ENCODE measurements at places on chromosomes 16 and 17.

- DNase-seq = no peak
These were observed 9.0 kb downstream of the ADGRG1 start for GRCh38 chr16:57637424-57637823.

DNA sequence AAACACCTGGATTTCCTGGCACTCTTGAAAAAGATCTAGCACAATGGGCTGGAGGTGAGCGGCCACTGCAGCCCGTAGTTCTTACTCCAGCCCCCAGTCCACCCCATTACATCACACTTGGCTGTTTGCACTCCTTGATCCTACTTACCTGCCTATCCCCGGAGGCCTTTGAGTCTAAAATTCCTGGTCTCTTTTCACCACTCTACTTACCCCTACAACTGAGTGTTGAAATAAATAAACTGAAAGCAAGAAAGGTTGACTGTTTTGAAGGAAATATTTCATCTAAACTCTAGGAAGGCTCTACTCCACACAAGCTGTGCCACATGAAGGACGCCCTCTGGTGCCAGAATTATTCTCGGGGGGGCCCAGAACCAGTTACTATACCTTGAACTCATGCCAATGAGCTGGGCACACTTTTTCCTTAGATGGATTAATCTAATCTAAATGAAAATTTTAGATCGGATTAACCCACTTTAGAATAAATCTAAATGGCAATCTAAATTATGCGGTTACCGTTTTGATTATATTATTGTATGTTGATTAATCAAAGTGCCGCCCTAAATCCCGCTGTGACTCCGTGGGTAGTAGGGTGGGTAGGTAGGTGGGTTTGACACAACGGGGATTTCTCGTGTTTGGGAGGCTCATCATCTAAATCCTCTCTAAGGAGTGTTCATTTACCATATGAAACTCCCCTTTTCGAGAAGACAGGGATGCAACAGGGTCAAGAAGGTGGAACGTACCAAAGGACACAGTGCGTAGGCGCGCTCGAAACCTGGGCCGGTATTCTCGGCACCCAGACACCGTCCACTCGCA is 651 bp upstream of the EIF1 start:
- peak; percentile 58 for DNase-seq

- no peak for DNase-seq
These were observed 27.8 kb downstream of the USP36 start for GRCh38 chr17:78812855-78813254.

GRCh38 chr16:56858374-56858773 is 6.6 kb upstream of the SLC12A3 start:
- DNase-seq = no peak

- no peak for DNase-seq
These were observed 848 bp upstream of the MTMR4 start for GRCh38 chr17:58515286-58515685.

DNA sequence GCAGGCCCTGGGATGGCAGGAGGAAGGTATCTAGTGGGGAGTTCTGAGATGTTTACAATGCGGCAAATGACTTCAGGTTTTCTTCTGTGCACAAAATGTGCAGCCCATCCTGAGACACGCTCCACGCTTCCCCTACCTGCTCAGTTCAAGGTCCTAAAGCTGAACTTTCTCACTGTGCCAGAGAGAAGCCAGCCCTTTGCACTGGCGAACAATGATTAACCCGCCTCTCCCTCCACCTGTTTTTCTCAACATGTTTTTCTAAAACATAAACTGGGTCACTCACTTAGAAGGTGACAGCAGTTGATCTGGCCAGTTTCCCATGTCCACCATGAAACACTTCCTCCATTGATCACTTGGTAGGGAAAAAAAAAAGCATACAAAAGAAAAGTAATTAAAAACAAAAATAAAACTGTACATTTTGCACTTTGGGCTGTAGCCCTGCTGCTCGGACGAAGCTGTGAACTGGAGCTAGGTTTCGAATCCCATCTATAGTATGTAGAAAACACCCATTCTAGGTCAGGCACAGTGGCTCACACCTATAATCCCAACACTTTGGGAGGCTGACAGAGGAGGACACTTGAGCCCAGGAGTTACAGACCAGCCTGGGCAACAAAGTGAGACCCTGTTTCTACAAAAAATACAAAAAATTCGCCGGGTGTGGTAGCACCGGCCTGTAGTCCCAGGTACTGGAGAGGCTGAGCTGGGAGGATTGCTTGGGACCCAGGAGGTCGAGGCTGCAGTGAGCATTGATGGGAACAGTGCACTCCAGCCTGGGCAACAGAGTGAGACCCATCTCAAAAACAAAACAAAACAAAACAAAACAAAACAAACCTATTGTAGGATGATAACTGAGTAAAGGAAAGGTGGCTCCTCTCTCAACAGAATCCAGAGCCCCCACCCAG is 6.1 kb upstream of the G6PC1 start:
- no peak for DNase-seq

DNA sequence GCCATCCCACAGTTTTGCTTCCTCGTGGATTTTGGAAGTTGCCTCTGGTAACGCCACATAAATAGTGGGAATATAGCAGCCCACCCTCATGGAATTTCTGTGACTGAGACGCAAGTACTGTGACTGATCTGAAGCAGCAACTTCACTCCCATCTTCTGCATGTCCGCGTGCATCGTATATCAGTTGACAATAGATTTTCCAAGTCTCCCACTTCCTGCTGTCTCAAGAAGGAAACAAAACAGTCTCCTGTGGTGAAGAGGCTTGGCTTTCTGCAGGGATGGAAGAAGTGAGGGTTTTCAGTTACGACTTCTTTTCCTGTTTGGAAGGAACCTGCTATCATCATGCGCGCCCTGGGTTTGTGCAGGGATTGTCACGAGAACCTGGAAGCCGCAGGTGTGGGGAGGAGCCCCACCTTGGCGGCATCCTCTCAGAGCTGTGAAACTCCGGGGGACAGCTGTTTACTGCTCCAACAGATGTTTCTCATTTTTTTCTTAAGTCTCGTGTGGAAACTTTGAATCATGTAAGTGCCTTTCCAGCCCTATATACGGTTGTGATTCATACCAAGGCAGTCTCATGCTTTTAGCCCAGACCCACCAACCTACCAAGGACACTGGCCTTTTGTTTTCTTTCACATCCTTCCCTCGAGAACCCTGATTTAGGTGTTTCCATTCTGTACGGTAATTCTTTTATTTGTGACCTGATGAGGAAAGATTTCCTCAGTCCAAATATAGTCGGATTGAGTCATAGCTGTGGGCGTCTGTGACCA is 57.5 kb downstream of the WIPI1 start:
- no peak for DNase-seq

GRCh38 chr17:75225016-75225415 is 19.5 kb downstream of the NUP85 start:
- no peak for DNase-seq

- no peak for DNase-seq
These were observed 19.8 kb downstream of the MPG start for GRCh38 chr16:97822-98221.

DNA sequence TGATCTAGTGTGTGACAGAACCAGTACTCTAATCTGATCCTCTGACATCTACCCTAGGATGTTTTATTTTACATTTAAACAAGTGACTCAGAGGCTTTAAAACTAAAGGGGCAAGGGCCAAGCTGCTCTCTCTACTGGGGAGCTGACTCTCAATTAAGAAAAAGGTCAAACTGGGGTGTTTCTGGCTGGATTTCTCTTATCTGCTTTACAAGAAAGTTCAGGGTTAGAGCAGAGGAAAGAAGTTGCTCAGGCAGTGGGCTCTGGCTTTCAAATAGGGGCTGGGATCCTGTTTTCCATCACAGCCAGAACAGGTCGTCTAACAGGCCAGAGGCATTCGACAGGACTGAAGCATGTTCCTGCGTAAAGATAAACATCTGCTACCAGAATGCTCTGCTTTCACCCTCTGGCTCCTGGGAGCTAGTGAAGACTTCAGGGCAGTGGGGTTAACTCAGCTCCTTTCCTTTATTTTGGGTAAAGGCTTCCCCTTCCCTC is 8.5 kb downstream of the MMP28 start:
- DNase-seq = no peak

DNA sequence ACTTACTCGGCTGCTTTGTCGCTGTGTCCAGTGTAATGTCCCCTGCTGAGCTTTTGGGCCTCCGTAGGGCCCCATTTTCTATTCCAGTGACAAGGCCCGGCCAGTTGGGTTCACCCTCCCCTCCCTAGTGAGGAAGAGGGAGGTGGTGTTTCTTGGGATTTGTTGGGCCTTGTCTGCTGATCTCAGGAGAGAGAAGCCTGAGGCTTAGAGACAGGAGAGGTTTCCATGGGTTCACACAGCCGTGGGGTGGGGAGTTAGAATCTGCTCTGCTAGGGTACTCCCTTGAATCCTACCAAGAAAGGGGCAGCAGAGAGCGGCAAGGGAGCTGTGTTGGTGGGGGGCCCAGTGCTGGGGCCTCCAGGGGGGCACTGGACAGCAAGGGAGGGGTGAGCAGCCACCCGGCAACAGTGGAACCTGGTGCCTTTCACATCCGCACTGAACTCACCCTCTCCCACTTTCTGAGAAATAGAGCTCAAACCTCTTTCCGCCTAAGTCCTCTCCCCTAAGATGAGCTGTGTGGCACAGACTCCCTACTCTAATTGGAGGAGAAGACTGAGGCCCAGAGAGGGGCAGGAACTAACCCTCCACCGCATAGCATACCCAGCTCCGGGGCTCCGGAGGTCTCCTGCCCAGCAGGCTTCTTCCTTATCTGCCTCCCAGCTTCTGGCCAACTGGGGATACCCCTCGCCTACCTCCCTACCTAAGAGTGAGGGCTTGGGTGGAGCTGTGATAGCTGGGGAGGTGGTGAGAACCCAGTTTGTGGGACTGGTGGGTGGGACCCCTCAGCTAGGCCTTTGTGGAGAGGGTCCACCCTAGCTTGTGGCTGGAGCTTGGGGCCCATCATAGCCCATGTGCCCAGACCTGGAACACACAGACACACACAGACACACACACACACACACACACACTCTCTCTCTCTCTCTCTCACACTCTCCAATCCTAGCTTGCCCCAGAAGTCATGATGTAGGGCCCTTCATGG is 6.8 kb downstream of the TBKBP1 start:
- no peak for DNase-seq

- DNase-seq = no peak
These were observed 273.5 kb upstream of the IRX5 start for GRCh38 chr16:54657058-54657708.

DNA sequence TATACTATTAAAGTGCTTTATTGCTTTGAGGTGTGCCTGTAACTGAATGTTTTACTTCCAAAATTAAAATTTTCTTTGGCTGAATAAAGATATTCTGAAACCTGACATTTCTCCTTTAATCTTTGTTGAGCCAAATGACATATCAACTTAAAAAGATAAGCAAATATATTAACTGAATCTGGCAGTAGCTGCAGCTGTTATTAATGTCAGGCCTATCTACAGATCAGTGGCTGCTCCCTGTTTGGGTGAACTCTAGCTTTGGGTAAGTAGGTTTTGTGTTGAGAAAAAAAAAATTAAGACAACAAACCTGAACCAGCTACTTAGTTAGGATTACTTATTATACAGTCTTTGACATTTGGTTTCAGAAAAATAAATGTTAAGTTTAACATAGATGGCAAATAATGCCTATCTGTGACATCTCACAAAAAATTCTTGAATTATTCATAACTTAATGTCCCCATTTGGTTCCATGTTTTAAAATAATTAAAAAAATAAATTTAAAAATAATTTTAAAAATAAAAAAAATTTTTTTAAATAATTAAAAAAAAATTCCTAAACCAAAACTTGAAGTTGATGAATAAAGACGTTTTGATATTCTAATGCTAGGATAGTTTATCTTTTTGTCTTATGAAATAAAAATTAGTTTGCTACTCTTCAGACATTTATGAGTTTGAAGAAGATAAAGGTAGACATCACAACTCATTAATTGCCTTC is 19.8 kb downstream of the CPD start:
- DNase-seq = no peak

- DNase-seq = no peak
These were observed 10.4 kb downstream of the GPATCH8 start for GRCh38 chr17:44492706-44493272.

DNA sequence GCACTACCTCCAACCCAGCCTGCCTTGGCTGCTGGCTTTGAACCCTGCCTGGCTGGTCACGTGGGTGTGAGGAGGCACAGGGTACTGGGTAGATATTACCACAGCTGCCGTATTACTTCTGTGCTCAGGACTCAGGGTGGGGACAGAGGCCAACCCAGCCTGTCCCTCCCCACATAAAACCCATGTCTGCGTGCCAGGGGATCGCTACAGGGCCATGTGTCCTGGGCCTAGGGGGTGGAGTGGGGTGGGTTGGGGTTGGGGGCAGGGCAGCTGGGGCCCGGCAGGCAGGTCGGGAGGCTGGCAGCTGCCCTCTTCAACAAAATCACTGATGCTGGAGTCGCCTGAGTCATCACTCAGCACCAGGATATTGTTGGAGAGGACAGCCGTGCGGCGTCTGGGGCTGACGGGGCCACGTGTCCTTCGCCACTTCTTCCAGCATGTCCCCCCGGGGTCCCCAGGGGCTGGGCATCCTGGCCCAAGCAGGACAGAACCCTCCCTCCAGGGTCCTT is 39.7 kb upstream of the PVALEF start:
- DNase-seq = no peak

DNA sequence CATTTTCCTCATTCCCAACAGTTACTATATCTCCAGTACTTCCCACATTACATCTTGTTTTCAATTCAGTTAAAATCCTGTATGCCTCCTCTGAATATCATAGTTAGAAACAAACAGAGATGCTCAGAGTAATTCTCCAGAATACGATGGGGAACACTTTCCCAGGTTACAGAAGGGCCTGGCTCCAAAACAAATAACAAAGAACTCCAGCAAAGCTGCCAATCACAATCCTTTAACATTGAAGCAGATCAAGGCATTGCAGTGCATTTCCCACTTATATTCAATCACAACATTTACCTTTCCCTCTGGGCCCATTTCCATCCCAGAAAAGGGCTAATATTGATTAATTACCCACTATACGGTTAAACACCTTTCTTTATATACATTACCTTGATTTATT is 29.4 kb upstream of the PMFBP1 start:
- no peak for DNase-seq

DNA sequence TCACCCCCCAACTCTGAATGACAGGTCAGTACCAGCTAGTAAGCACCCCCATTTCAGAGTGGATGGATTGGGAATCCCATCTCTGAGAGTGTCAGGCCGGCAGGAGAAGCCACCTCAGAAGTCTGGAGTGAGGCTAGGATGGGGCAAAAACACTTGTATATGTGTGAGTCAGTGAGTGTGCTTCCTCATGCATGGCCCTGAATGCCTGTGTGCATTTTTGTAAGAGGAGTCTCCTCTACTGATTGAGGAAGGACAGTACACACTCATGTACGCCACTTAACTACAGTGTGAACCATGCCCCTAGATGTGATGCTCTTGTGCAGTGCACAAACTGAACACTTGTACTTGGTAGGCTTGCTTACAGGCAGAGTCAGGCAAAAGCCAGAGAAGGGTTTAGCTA is 22.3 kb upstream of the NAGS start:
- DNase-seq = no peak

GRCh38 chr17:40323391-40324381 is 14.7 kb downstream of the RARA start:
- DNase-seq = peak; percentile 81

GRCh38 chr16:88769617-88770460 is 15.2 kb downstream of the PIEZO1 start:
- no peak for DNase-seq

GRCh38 chr16:50154420-50154950 is 1.4 kb downstream of the TENT4B start:
- no peak for DNase-seq

GRCh38 chr17:73863761-73864535 is 219.7 kb upstream of the SDK2 start:
- DNase-seq = no peak

- DNase-seq = no peak
These were observed 11.0 kb downstream of the GPRC5C start for GRCh38 chr17:74442670-74443515.

GRCh38 chr16:19363740-19364139 is 53.9 kb upstream of the TMC5 start:
- no peak for DNase-seq
